CD4-positive, alpha-beta T cell treated with Interleukin-12 subunit alpha and Interleukin-12 subunit beta, for 1 hour (primary cell): ENCODE measurements at places on chromosomes 6 and 20.
A peak's percentile ranks its signal among the peaks of the same experiment; 100 is the strongest.

DNA sequence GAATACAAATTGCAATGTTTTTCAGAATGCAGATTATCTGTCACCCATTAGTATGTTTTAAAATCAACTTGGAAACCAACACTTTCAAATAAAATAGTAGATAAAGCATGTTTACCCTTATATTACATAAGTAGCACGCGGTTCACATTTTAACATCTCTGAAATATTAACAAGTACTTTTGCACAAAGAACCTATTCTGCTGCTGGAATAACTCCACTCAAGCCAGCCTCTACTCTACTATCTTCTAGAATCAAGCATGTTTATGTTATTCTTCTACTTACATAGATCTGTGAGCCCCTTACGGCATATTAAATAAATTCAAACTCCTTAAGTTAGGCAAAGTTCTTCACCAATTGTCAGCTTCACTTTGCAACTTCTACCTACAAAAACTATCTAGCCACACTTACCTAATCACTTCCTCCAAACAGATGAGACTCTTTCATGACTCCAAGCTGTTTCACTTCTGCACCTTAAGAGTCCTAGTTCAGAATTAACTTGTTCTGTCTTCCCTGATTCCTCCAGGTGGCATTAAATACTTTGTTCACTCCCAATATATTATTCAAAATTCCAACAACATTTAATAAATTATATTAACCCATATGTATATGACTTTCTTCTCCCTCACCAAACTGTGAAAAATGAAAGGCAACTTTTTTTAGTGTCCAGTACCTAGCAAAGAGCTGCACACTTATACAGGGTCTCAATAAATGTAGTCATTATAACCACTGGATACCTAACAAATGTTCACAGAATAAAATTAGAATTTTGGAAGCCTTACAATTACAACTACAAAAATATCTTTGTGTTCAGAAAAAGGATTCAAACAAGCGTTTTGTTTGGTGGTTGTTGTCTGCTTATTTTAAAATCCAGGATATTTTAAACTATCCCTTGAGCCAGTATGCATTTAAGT, 12.1 kb downstream of the CEP85L start:
- DNase-seq, result peak; percentile 19

GRCh38 chr6:168352096-168352495, 32.5 kb upstream of the DACT2 start:
- DNase-seq, result no peak

- no peak for DNase-seq
Observed at GRCh38 chr20:10949930-10950783, 276.4 kb upstream of the JAG1 start.

- no peak for DNase-seq
Observed at GRCh38 chr6:116730513-116730912, 35.0 kb downstream of the FAM162B start.

DNA sequence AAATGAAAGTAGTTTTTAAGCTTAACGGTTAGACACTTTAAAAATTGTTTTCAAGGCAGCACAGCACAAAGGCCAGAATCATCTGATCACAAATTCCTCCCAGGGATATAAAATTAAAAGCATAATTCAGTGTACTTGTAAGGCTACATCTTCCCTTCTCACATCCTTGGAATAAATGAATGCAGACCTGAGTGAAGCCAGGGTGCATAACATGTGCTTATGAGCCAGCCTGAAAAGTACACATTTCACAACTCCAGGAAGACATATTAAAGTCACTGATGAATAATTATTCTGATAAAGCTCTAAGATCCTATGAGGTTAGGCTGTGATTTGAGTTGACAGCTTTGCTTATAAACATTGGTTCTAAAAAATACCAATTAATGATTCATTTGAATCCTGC, 163.6 kb downstream of the BTBD9 start:
- DNase-seq, result no peak

GRCh38 chr20:63290677-63291472, 2.1 kb upstream of the COL20A1 start:
- DNase-seq, result peak; percentile 59

DNA sequence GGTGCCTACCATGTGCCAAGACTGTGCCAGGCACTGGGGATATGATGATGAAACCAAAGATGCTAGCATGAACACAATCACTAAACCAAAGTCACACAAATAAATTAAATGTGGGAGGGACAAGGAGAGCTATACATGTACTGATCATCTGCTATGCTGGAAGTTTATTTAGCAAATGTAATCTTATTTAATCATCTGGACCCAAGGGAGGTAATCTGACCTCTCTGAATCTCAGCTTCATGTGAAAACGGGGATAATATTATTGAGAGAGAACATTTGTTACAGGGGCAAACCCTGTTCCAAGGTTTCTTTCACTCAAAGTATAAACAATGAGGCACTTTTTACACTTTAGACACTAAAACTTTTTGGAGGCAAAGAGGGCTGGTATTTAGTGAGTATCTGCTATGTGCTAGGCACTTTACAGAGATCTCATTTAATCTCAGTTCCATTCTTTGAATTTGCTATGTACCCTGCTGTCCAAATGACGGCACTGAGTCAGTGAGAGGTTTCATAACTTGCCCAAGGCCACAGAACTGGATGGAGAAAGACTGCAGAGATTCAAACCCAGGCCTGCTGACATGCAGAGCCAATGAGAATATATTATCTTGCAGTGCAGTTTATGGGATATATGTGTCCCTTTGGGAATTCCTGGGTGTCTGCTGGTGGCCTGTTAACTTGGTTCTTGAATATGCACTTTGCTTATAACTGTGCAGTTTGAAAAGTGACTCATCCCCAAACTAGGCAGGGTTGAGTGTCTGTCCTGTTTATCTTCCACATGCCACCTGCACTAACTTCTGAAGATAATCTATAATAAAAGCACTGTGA, 3.3 kb upstream of the ASXL1 start:
- no peak for DNase-seq

- DNase-seq, result no peak
Observed at GRCh38 chr20:47124181-47124717, 229.6 kb downstream of the EYA2 start.

- DNase-seq, result no peak
Observed at GRCh38 chr6:147691446-147691845, 183.0 kb downstream of the SAMD5 start.

GRCh38 chr6:121438869-121439268, 3.4 kb downstream of the GJA1 start:
- DNase-seq, result no peak

GRCh38 chr20:11912013-11912658, 5.6 kb upstream of the BTBD3 start:
- DNase-seq, result no peak

DNA sequence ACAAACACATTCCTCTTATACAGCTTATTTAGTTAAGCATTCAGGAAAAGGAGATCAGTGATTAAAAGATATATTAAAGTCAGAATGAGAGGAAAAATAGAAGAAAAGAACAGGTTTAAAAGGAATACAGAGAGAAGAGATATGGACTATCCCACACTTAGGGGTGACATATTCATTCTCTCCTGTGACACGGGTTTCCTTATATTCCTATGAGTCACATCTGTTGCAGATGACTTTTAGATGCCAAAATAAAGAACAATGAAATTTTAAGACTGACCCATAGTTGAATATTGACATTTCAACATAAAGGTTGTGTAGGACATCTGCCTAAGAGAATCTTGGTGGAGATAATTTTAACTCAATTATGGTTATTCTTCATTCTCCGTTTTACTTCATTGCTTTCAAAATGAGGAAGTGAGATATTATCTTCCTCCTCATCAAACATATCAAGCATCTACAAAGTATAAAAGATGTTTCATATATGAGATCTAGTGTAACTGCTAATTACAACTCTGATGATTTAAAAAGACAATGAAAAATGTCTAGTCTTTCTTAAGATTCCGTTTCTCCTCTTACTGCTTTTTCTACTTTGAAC, 1336.7 kb upstream of the CITED2 start:
- no peak for DNase-seq

- DNase-seq, result no peak
Observed at GRCh38 chr6:44004625-44005506, 122.4 kb downstream of the MRPL14 start.

GRCh38 chr6:44463728-44464450, 76.4 kb downstream of the CDC5L start:
- DNase-seq, result no peak

GRCh38 chr6:72643214-72643613, 21.4 kb downstream of the KCNQ5 start:
- no peak for DNase-seq

DNA sequence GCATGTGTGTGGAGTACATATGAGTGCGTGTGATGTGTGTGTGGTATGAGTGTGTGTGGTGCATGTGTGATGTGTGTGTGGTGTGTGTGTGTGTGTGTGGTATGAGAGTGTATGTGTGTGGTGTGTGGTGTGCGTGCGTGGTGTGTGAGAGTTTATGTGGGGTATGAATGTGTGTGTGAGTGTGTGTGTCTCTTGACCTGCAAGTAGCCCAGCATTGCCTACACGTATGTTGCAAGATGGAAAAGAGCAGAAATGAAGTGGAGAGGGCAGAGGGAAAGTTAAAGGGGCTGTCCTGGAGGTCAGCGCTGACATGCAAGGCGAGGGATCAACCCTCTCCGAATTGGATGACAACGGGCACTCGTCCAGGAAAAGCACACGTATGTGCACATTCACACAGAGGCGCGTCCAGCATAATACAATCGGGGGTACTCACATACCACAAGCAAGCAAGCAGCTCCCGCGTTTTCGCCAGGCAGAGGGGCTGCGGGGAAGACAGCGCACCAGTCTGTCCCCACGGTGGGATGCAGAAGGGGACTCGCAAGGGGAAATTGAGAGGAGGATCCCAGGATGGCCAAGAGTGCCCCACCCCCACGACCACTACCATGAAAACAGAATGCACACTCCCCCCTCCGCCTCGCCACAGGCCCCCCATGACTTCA, 174.5 kb upstream of the AFDN start:
- DNase-seq, result no peak

DNA sequence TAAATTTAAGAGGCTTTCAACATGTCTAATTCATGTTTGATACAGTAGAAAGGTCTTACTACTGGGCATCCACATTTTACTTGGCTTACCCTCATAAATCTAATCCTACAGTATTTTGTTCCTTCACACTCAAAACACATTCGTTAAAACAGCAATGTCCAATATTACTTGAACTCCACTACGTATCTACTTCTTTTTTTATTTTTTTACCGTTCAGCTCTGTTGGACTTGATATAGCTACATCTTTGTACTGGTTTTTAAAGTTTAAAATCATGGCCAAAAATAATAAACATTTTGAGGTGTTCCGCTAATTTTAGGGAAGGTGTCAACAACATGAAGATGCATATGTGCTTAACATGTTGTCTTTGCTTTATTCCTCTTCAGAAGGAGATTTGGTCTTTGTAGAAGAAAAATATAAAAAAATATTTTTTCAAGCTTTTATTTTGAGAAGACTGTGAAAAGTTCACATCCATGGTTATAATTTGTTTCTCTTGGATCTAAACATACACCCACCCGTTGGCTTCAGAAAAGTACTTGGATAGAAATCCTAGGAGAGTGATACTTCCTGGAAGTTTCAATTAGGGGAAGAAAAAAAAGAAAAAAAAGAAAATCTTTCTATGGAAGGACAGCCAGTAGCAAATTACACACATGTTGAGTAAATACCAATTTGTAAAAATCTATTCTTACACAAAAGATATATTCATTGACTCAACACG, 71.5 kb downstream of the EPB41L2 start:
- DNase-seq, result no peak

- DNase-seq, result no peak
Observed at GRCh38 chr6:116101302-116101718, 657 bp downstream of the NT5DC1 start.

DNA sequence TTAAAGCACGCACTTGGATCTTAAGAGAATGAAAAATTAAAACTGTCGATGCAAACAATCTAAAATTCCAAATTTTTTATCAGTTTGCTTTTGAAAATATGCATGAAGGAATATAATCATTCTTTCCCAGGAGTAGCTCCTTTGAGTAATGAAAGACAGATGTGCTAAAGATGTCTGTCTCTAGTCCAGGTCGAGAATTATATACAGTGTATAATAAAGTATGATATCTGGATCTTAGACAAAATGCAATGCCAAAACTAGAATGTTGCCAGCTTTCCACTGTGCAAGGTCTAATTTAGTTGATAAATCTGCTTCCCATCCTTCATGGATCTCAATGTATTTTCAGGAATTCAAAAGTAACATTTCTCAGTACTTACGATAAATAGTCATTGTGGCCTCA, 65.1 kb upstream of the ADGRG6 start:
- DNase-seq, result no peak

DNA sequence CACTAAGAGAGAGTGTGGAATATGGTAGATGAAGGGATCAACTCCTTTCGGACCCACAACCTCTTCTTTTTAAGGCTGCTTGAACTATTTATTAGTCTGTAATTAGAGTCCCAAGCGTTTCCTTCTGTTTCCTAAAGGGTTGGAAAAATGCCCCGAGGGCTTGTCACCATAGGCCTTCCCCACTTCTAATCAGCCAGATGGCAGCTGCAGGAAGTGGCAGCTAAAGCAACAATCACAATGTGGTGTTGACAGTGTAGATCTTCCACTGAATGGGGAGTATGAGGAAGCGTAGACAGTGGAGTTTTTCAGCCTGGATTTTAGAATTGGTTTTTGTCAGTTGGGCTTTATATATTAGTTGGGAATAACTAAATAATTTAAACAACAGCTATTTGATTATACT, 40.6 kb downstream of the SLC35D3 start:
- no peak for DNase-seq

- no peak for DNase-seq
Observed at GRCh38 chr20:49603209-49603627, 35.3 kb upstream of the PTGIS start.

- DNase-seq, result no peak
Observed at GRCh38 chr6:158086504-158087223, 81.4 kb downstream of the SERAC1 start.

DNA sequence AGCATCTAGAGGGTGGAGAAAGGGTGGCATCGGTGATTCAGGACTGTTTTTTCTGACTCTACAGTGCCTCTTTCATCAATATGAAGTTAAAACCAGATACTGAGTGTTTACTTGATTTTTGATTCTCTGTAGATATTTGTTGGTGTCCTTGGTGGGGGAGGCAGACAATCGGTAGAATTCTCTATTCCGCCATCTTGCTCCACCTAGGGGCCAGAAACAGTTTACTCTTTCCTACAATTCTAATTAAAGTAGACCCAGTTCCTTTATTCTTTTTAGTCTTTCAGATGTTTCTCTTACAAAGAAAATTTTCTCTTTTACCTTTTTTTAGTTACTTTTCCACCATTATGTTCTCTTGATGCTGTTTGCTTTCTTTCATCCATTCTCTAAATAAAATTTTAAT, 162.1 kb upstream of the RAB32 start:
- DNase-seq, result no peak

DNA sequence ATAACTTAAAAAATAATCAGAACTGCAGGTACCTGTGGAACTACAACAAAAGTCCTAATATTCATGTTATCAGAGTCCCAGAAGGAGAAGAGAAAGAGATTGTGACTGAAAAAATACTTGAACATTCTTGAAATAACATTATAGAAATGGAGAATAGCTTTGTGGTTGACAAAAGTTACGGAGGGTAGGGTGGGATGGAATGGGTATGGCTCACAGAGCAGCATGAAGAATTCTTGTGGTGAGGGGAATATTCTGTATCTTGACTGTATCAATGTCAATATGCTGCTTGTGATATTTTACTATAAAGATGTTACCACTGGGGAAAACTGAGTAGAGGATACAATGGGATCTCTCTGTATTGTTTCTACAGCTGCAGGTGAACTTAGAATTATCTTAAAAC, 122.5 kb downstream of the DST start:
- no peak for DNase-seq
